ENCODE measurements at places on chromosomes 7 and 10. TPM values are rescaled to one million over a fixed set of nuclear protein-coding genes. Genes with fewer than 3 reads are reported as not detected.

GRCh38 chr10:88392222-88392621 lies 190.9 kb downstream of the RNLS start:
- no peak for DNase-seq
- peaks cover 40% of the 10 kb centered on the region for H3K4me1 ChIP-seq
- no peaks in the 10 kb centered on the region for H3K27me3 ChIP-seq
- no peaks in the 10 kb centered on the region for H3K36me3 ChIP-seq

- no peak overlapping the region for H3K4me3 ChIP-seq
- H3K27ac ChIP-seq: no peak overlapping the region
- no peaks in the 10 kb centered on the region for H3K4me1 ChIP-seq
- DNase-seq: no peak
Observed at GRCh38 chr7:8567626-8568025, 134.2 kb downstream of the NXPH1 start.

- H3K27ac ChIP-seq: no peak overlapping the region
- no peaks in the 10 kb centered on the region for H3K36me3 ChIP-seq
- peak; percentile 17 for DNase-seq
- H3K27me3 ChIP-seq: no peaks in the 10 kb centered on the region
- peaks cover 6% of the 10 kb centered on the region for H3K4me1 ChIP-seq
- no peak overlapping the region for H3K4me3 ChIP-seq
Observed at GRCh38 chr10:49312246-49312869, 13.4 kb downstream of the C10orf71 start.

DNA sequence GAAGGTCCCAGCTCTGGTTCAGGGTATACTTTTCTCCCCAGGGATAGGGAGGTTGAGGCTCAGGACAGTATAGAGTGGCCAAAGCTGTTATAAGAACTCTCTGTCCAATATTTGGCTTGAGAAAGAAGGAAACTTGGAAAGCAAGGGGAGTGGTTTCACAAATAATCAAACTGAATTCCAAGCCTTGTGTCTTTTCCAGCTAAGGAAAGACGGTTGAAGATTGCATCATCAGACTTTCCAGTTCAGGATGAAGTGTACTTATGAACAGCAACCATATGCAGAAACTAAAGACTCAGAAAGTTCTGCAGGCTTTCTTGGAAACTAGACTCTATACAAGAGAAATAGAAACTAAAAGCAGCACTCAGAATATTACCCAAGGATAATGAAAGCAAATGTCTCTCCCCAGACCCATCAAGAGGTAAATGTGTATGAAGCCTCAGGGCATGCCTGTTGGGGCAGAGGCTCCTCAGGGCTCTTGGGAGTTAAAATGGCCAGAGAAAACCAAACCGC lies 46.4 kb downstream of the RAMP3 start:
- H3K4me1 ChIP-seq: peaks cover 15% of the 10 kb centered on the region
- H3K36me3 ChIP-seq: no peaks in the 10 kb centered on the region
- H3K27ac ChIP-seq: no peak overlapping the region
- peak overlapping the region; percentile 21 for H3K4me3 ChIP-seq

DNA sequence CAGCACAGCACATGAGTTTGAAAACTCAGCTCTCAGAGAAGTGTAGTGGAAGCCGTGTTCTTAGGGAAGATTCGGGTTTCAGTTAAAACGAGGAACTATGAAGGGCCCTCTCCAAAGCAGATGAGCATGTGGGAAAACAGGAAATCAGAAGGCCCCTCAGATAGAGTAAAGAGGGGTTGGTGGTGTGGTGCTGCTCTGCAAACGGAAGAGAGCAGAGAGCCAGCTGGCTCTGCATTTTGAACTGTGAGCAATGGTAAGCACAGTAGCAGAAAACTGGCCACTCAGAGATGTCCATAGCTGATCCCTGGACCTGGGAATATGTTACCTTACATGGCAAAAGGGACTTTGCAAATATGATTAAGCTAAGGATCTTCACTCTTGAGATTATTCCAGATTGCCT lies 27.9 kb upstream of the CUL1 start:
- H3K27ac ChIP-seq: no peak overlapping the region
- no peak overlapping the region for H3K4me3 ChIP-seq
- no peaks in the 10 kb centered on the region for H3K27me3 ChIP-seq
- no peaks in the 10 kb centered on the region for H3K4me1 ChIP-seq
- H3K36me3 ChIP-seq: no peaks in the 10 kb centered on the region

DNA sequence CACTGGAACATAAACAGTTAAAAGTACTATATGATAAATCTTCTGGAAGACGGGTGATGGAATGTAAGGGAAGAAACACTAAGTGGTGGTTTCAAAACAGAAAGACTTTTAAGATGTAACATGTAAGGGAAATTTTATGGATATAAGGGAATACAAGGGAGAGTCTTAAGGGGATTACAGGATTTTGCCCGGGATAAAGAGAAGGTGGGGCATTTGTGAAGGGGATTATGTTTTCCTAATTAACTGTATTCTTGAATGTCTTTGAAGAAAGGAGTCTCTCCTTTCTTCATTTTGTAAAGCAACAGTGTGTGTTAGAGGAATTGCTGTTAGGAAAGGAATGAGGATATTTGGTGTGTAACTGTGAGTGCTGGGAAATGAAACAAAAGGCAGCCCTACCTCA lies 745.2 kb downstream of the AUTS2 start:
- H3K4me1 ChIP-seq: no peaks in the 10 kb centered on the region
- H3K27ac ChIP-seq: no peak overlapping the region
- DNase-seq: no peak
- H3K4me3 ChIP-seq: no peak overlapping the region
- no peaks in the 10 kb centered on the region for H3K36me3 ChIP-seq

- no peaks in the 10 kb centered on the region for H3K4me1 ChIP-seq
- H3K4me3 ChIP-seq: no peak overlapping the region
- DNase-seq: no peak
- no peaks in the 10 kb centered on the region for H3K27me3 ChIP-seq
- no peak overlapping the region for H3K27ac ChIP-seq
Observed at GRCh38 chr7:151705636-151706276, 171.2 kb downstream of the PRKAG2 start.

- no peak for DNase-seq
- H3K4me1 ChIP-seq: no peaks in the 10 kb centered on the region
- H3K4me3 ChIP-seq: no peak overlapping the region
- H3K27me3 ChIP-seq: no peaks in the 10 kb centered on the region
- H3K36me3 ChIP-seq: no peaks in the 10 kb centered on the region
Observed at GRCh38 chr10:88755753-88756152, 4.1 kb upstream of the LIPN start.

DNA sequence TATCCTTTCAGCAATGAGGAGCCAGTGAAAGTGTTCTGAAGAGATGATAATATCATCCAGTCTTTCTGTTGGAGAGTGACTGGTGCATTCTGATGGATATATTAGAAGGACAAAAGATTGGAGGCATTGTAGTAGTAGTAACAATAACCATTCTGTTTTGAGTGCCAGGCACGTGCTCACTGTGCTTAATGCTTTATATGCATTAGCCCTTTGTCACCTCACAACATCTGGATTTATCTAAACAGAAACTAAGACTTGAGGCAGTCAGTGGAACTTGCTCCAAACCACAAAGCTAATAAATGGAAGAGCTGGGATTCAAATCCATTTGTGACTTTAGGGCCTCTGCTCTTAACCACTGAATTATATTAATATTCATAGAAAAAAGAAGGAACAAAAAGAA lies 84.5 kb upstream of the OIT3 start:
- H3K4me1 ChIP-seq: peaks cover 6% of the 10 kb centered on the region
- no peak for DNase-seq
- no peak overlapping the region for H3K27ac ChIP-seq
- no peaks in the 10 kb centered on the region for H3K36me3 ChIP-seq

GRCh38 chr10:93452143-93452542 lies 30.0 kb downstream of the MYOF start:
- no peak for DNase-seq
- no peak overlapping the region for H3K4me3 ChIP-seq
- no peaks in the 10 kb centered on the region for H3K4me1 ChIP-seq
- H3K36me3 ChIP-seq: no peaks in the 10 kb centered on the region
- no peak overlapping the region for H3K27ac ChIP-seq
- H3K27me3 ChIP-seq: no peaks in the 10 kb centered on the region

GRCh38 chr10:50360077-50360850 lies 108.9 kb upstream of the ASAH2 start:
- no peaks in the 10 kb centered on the region for H3K36me3 ChIP-seq
- H3K4me3 ChIP-seq: no peak overlapping the region
- no peaks in the 10 kb centered on the region for H3K27me3 ChIP-seq
- H3K4me1 ChIP-seq: no peaks in the 10 kb centered on the region
- no peak overlapping the region for H3K27ac ChIP-seq

- H3K27me3 ChIP-seq: no peaks in the 10 kb centered on the region
- H3K27ac ChIP-seq: peak overlapping the region; percentile 30
- no peaks in the 10 kb centered on the region for H3K36me3 ChIP-seq
- peaks cover 34% of the 10 kb centered on the region for H3K4me1 ChIP-seq
- no peak overlapping the region for H3K4me3 ChIP-seq
Observed at GRCh38 chr7:978049-978346, 2.6 kb upstream of the COX19 start.

- H3K36me3 ChIP-seq: no peaks in the 10 kb centered on the region
- H3K27ac ChIP-seq: no peak overlapping the region
- peaks cover 21% of the 10 kb centered on the region for H3K27me3 ChIP-seq
- H3K4me3 ChIP-seq: no peak overlapping the region
- peaks cover 25% of the 10 kb centered on the region for H3K4me1 ChIP-seq
- DNase-seq: peak; percentile 21
Observed at GRCh38 chr10:84197643-84198042, 3.3 kb downstream of the CDHR1 start.

GRCh38 chr7:23476286-23477156 lies 6.2 kb upstream of the IGF2BP3 start:
- H3K4me3 ChIP-seq: no peak overlapping the region
- H3K27ac ChIP-seq: no peak overlapping the region
- peaks cover 21% of the 10 kb centered on the region for H3K4me1 ChIP-seq
- no peak for DNase-seq

- H3K36me3 ChIP-seq: no peaks in the 10 kb centered on the region
- H3K4me3 ChIP-seq: no peak overlapping the region
- H3K27me3 ChIP-seq: peaks cover 4% of the 10 kb centered on the region
- H3K4me1 ChIP-seq: peaks cover 4% of the 10 kb centered on the region
Observed at GRCh38 chr10:606762-607544, 82.5 kb downstream of the DIP2C start.

GRCh38 chr10:76763376-76763775 lies 874.2 kb downstream of the KCNMA1 start:
- DNase-seq: no peak
- H3K4me3 ChIP-seq: no peak overlapping the region
- no peaks in the 10 kb centered on the region for H3K36me3 ChIP-seq
- H3K27me3 ChIP-seq: no peaks in the 10 kb centered on the region

GRCh38 chr10:110848106-110848505 lies 23.6 kb upstream of the PDCD4 start:
- no peak overlapping the region for H3K4me3 ChIP-seq
- H3K27ac ChIP-seq: no peak overlapping the region
- DNase-seq: no peak
- no peaks in the 10 kb centered on the region for H3K27me3 ChIP-seq

DNA sequence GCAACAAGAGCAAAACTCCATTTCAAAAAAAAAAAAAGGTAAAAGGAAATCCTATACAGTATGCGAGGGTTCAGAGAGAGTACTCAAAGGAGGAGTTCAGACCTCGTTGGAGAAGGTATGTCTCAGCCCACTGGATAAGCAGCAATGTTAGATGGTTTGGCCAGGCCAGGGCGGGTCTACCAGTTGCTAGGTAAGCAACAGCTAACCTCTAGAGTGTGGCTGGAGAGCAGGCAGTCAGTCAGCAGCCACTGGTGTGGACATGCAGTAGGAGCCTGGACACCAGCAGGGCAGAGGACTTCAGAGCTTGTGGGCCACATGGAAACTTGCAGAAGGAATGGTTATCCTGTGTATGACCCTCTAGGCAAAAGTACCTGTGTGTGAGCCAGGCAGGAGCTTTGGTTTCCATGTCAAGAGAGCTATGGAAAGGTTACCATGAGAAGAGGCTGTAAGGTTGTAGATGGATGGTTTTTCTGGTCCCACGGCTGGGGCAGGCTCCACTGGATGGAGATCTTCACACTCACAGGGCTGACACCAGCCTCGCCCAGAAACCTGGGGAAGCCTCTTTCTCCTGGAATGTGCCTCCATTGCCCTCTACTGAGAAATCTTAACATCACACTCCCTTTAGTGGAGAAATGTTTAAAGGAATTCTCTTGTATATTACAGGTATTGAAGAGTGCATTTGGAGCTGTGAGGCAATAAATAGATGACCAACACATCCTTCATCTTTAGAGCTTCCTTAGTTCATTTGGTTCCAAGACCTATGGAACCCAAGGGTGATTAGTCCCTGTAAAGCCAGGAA lies 63.6 kb downstream of the CCDC186 start:
- H3K4me1 ChIP-seq: peaks cover 7% of the 10 kb centered on the region
- H3K27me3 ChIP-seq: no peaks in the 10 kb centered on the region
- H3K27ac ChIP-seq: no peak overlapping the region
- no peaks in the 10 kb centered on the region for H3K36me3 ChIP-seq

GRCh38 chr10:10078446-10078845 lies 939.2 kb upstream of the CELF2 start:
- DNase-seq: no peak
- no peaks in the 10 kb centered on the region for H3K27me3 ChIP-seq
- no peak overlapping the region for H3K27ac ChIP-seq
- H3K4me1 ChIP-seq: no peaks in the 10 kb centered on the region
- no peak overlapping the region for H3K4me3 ChIP-seq
- H3K36me3 ChIP-seq: no peaks in the 10 kb centered on the region

DNA sequence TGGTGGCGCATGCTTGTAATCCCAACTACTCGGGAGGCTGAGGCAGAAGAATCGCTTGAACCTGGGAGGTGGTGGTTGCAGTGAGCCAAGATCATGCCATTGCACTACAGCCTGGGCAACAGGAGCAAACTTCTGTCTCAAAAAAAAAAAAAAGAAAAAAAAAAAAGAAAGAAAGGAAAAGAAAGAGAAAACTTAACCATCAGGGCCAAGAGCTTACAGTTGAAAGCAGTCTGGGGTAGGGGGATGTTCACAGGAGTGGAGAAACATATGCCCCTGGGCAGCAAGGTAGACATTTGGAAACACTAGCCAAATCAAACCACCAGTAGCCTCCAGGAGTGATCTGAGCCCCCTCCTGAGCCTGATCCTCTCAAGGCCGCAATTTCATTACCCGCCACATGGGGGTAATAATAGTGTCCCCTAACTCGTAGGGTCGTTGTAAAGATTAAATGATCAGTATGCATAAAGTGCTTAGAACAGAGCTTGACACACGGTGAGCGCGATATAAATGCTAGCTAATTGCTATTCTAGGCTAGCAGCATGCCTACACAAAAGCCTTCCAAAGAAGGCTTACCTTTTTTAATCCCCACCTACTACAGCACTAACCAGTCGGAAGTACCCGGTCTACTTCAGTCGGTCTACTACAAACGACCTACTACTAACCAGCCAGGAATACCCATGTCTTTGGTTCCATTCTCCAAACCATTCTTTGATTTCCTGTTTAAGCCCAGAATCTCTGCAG lies 274.3 kb upstream of the NEBL start:
- H3K27me3 ChIP-seq: peaks cover 28% of the 10 kb centered on the region
- DNase-seq: no peak
- H3K27ac ChIP-seq: no peak overlapping the region
- H3K4me3 ChIP-seq: no peak overlapping the region
- H3K4me1 ChIP-seq: peaks cover 32% of the 10 kb centered on the region

- no peaks in the 10 kb centered on the region for H3K36me3 ChIP-seq
- DNase-seq: no peak
- H3K4me1 ChIP-seq: no peaks in the 10 kb centered on the region
- no peaks in the 10 kb centered on the region for H3K27me3 ChIP-seq
- no peak overlapping the region for H3K27ac ChIP-seq
- no peak overlapping the region for H3K4me3 ChIP-seq
Observed at GRCh38 chr7:79785556-79785955, 332.1 kb upstream of the MAGI2 start.

The PNLIPRP2 gene
- 0.07 TPM for polyA plus RNA-seq

The GIMAP1 gene
- 8.7 TPM for polyA plus RNA-seq

The ZNF853 gene
- polyA plus RNA-seq: 2.3 TPM

The PAPSS2 gene
- polyA plus RNA-seq: 3.0 TPM

All from spleen (tissue), 13 donors.